Activated T-helper 1 cell treated with anti-CD3 and anti-CD28 coated beads, Interleukin-2, amount 50 U/mL, for 16 hours (primary cell): ENCODE measurements at places on chromosomes 11 and 22.

DNA sequence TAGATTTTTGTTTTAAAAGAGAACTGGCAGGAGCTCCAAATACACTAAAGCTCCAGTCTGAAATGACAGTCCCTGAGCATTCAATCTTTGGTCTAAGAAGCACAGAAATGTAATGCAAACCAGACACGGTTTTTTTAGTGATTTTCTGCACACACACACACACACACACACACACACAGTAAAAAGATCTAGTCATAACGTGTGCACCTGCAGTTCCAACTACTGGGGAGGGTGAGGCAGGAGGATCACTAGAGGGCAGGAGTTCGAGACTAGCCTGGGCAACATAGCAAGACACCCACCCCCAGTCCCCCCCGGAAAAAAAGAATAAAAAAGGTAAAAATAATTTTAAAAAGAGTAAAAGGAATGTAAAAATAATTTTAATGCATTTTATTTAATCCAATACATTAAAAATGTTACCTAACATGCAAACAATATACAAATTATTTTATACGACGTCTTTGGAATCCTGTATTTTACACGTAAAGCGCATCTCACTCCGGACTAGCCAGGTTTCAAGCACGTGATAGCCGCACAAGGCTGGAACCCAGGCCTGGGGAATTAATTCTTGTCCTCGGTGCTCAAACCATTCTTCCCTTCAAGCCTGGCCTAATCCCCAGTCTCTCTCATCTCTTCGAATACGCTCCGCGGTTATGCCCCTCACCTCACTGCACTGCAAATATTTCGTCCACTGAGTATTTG lies 762 bp upstream of the TBC1D22A start:
- no peak for DNase-seq

- DNase-seq, result no peak
These were observed 6.7 kb upstream of the TAGLN start for GRCh38 chr11:117192401-117192875.

GRCh38 chr11:93128574-93128973 lies 69.2 kb downstream of the SLC36A4 start:
- DNase-seq, result no peak

DNA sequence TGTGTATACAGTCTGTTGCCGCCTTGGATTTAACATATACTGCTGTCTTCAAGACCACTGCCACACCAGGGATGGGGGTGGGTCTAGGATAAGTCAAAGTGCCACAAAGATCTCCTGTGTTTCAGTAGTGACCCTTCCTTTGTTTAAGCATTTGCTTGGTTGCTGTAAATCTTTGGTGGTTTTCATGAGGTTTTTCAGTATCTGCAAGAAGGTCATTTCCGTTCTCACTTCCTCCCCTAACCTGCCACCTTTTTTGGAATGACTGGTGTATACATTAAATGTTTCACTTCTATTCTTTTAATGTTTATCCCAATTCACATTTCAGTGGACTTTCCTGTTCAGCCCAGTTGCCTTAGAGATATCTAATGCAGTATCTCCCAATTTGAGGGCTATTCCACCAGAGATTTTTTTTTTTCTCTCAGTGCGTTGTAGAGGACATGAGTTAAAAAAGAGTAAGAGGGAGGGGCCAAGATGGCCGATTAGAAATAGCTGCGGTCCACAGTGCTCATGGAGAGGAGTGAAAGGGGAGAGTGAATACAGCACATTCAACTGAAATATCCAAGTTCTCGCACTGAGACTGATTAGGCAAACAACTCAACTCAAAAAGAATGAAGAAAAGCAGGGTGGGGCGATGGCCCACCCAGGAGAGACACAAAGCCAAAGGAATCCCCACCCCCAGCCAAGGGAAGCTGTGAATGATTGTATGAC lies 43.2 kb downstream of the USP47 start:
- DNase-seq, result no peak

DNA sequence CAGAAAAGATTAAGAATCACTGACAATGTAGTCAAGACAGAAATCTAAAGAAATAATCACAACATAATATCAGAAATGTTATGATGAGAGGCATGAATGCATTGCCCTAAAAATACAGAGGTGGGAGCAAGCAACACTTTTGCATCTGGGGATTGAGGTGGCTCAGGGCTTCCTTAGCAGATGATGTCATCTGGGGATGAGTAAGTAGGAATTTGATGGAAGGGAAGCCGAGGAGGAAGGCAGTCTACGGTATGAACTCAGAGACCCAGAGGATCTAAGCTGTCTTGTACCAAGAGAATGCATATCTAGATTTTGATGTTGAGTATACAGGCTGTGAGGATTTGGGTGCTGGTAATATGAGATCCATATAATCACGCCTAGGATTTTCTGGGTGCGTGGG lies 193.0 kb upstream of the SNX19 start:
- DNase-seq, result no peak

DNA sequence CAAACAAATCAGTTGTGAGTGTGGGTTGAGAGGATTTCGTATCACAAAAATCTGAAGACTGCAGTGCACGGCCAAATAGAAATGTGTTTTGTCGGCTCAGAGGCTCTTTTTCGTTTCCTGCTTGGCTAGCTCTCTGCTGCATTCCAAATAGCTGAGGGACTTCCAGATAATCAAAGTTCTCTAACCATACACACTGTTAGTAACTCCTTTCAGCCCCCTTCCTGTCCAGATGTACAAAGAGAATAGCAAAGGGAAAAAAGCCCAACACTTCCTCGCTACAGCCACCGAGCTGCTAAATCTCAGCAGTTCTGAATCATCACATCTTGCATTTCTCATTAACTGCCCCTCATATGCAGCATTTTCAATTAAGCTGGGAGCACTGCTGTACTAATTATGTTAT lies 203.1 kb downstream of the TENM4 start:
- no peak for DNase-seq

- DNase-seq, result no peak
These were observed 19.1 kb downstream of the RFPL2 start for GRCh38 chr22:32185821-32186220.

- no peak for DNase-seq
These were observed at the start of gene CNGA4 for GRCh38 chr11:6238902-6239301. TSS of gene CNGA4 (plus strand) at chr11:6239089. CDS start at chr11:6239207, 118 bp downstream.

GRCh38 chr11:118596224-118597146 lies 10.9 kb upstream of the PHLDB1 start:
- no peak for DNase-seq

- DNase-seq, result no peak
These were observed 364.2 kb downstream of the TENM4 start for GRCh38 chr11:79076526-79077115.

GRCh38 chr11:102223859-102224258 lies 93.4 kb upstream of the BIRC3 start:
- DNase-seq, result no peak

GRCh38 chr11:61749591-61750217 lies 2.7 kb upstream of the MYRF start:
- DNase-seq, result no peak

DNA sequence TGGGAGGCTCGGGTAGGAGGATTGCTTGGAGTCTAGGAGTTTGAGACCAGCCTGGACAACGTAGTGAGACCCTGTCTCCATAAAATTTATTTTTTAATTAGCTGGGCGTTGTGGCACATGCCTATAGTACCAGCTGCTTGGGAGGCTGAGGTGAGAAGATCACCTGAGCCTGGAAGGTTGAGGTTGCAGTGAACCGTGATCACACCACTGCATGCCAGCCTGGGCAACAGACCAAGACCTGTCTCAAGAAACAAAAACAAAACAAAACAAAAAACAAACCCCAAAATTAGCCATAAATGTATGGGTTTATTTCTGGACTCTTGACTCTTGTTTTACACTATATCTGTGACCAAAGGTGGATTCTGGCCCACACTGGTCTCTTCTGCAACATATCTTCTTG lies 41.6 kb downstream of the EIF3F start:
- no peak for DNase-seq

- no peak for DNase-seq
These were observed 16.9 kb upstream of the DBX1 start for GRCh38 chr11:20177136-20177535.

DNA sequence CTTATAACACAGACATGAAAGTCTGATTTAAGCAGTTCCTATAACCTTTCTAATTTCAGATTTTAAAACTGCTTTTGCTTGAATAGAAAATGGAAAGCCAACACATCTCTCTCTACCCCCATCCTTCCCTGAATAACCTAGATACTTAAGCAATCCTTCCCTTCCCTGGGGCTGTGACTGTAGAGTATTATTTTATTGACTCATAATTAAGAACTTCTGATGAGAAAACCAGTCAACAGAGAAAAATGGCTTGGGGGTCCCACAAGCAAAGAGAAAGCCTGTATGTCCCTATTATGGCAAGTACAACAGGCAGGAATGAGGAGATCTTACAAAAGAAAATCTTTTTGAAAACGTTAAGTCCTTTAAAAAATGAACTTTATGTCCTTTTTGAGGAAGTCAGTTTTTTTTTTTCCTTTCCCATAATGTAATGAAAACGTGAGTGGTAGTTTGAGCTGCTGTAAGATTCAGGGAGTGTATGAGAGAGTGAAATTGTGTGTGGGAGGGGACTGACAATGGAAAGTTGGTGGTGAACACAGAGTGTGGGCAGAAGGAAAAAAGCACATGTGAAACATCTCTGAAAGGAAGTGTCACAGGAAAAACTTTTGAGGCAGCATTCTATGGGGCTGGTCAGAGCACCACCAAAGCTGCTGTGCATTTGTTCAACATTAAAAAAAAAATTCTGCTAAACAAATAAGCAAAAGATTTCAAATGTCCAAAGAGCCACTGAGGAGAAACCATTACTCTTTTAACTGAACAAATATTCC lies 154.6 kb downstream of the MAML2 start:
- no peak for DNase-seq

- no peak for DNase-seq
These were observed 95.6 kb downstream of the KIAA1671 start for GRCh38 chr22:25048071-25048470.

- DNase-seq, result no peak
These were observed 5.9 kb downstream of the INCENP start for GRCh38 chr11:62129590-62130282.

GRCh38 chr11:121886996-121887395 lies 229.0 kb downstream of the BLID start:
- DNase-seq, result no peak

- no peak for DNase-seq
These were observed 34.3 kb downstream of the TSPAN18 start for GRCh38 chr11:44760917-44761550.

GRCh38 chr11:134609361-134610115 lies 197.5 kb upstream of the B3GAT1 start:
- DNase-seq, result no peak

- no peak for DNase-seq
These were observed 166.7 kb downstream of the ST3GAL4 start for GRCh38 chr11:126522152-126522551.

DNA sequence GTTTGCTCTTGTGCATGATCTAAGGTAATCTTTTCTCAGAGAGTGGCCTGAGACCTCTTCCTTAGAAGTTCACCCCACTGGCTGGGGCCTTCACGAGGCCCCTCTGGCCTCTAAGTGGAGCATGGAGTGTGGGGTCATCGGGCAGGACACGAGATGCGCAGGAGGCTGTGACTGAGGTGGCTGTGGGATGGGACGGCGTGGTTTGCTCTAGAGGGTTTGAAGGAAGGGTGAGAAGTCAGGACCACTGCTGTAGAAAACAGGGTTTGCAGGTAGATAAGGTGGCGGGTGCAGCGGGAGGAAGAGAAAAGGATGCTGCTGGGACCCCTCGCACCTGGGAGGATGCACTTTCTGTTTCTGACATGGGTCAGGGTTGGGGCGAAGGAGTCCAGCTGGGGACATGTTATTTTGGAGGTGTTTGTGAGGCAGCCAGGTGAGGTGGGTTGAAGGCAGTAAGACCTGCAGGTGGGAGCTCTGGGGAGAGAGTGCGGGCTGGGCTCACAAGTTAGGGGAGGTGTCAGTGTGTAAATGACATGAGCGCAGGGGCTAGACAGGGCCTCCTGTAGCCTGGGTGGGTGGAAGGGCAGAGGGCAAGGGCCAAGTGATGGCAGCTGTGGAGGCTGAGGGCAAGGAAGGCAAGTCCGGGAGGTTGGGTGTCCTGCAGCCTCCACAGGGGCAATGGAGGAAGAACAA lies 62.5 kb downstream of the KCNQ1 start:
- no peak for DNase-seq

- DNase-seq, result no peak
These were observed 89.7 kb upstream of the CSNK2A3 start for GRCh38 chr11:11442791-11443190.

DNA sequence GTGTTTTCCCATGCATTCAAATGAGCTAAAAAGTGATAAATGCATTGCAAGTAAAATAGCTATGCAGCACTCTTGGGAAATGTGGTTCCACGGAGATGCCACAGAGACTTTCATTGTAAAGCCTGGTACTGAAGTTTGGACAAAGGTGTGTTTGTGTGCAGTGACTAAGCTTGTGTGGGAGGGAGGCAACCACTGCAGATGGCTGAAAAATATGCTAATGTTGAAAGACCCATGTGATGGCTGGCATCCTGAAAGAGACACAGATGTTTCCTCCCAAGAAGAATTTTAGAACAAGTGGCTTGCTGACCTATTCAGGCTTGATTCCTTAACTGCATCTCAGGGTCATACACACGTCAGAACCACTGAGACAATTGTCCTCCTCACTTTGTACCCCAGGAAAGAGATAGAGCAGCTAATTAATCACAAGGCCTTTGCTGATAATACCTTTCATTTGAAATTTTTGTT lies 73.8 kb downstream of the FAM76B start:
- DNase-seq, result no peak

DNA sequence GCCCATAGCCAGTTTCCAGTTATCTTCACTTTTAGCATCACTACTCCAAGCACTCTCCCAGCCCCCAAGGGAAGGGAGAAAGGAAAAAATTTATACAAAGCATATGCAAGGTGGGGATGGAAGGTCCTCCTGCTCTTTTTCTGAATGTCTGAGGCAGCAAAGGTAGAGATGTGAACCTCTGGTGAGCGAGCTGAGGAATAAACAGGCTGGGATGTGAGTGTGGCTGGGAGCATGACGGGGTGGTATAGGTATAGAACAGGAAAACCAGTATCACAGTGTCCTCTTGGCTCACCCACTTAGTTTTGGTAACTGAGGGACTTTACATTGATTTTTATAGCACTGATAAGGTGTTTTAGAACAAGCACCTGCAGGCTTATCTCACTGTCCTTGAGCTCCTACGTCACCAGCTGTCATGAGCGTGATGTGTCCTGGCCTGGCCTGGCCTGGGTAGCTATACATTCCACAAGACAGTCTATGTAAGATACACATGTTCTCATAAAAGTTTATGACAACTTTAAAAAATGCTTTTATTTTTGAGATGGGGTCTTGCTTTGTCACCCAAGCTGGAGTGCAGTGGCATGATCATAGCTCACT lies 10.3 kb upstream of the POLD3 start:
- no peak for DNase-seq
